ENCODE measurements at places on chromosomes 12 and 14. TPM values are rescaled to one million over a fixed set of nuclear protein-coding genes. Genes with fewer than 3 reads are reported as not detected.

- DNase-seq: no peak
These were observed 63.5 kb downstream of the LLPH start for GRCh38 chr12:66066929-66067523.

GRCh38 chr12:89542912-89543592 lies 17.2 kb upstream of the POC1B start:
- no peak for DNase-seq

- no peak for DNase-seq
These were observed at the start of gene P3H3 for GRCh38 chr12:6827982-6828780. TSS of gene P3H3 (plus strand) at chr12:6828407. CDS start at chr12:6828441, 34 bp downstream.

GRCh38 chr14:68088451-68088854 lies 268.9 kb downstream of the RAD51B start:
- no peak for DNase-seq

GRCh38 chr12:67540920-67541624 lies 107.5 kb upstream of the DYRK2 start:
- DNase-seq: no peak

GRCh38 chr14:71658261-71658860 lies 273.9 kb upstream of the RGS6 start:
- DNase-seq: no peak

DNA sequence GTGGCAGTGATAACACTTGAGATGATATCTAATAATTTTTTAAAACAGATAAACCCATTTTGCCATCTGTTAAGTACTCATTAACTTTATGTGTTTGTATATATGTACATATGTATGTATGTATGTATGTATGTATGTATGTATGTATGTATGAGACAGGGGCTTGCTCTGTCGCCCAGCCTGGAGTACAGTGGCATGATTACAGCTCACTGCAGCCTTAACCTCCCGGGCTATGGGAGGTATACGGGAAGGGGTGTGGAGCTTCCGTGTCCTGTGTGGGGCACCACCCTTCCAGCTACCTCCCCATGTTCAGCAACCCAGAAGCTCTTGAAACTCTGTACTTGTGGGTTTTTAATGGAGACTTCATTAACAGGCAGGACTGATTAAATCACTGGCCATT lies 116.9 kb downstream of the SCFD1 start:
- no peak for DNase-seq

DNA sequence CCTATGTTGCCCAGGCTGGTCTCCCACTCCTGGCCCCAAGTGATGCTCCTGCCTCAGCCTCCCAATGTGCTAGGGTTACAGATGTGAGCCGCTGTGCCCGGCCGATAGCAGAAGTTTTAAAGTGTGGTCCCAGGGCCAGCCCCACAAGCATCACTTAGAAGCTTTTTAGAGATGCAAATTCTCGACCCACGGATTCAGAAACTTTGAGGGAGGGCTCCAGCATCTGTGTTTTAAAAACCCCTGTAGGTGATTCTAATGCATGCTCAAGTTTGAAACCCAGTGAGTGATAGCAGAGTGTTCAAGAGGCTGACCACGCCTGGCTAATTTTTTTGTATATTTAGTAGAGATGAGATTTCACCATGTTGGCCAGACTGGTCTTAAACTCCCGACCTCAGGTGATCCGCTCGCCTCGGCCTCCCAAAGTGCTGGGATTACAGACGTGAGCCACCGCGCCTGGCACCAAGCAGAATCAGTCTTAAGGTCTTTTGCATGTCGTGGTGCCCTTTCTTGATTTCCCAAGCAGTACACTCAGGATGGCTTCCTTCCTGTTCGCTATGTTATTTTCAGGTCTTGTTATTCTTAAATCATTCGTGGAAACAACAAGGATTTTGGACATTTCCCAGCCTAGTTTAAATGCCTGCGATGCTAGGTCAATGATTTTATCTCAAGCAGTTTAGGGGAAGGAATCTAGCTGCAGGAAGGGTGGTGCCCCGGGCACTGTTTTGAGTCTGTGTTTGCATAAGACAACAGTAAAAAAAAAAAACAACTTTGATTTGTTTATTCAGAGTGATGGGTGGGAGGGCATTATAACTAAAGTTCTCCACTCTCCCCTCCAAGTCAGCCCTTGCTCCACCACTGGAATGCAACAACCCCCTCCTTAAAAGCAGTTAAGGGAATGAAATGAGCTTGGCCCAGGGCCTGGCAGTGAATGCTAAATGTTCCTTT lies 9.2 kb upstream of the RILPL2 start:
- peak; percentile 92 for DNase-seq

DNA sequence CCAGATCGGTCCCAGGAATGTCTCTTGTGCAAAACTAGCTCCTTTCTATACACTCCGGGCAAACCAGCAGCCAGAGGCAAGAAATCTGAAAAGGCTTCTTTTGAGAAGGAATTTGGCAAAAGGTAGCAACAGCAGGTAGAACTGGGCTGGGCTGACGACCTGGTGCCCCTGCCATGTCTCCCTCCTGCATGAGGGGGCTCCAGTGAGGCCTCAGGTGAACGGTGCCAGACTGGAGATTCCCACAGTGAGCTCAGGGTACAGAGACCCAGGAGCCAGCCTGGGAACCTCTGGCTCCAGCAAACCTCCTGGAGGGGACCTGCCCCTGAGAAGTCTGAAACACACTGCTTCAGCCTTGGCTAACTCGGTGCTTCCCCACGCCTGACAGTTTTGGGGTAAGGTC lies 10.8 kb downstream of the ITPK1 start:
- DNase-seq: no peak

DNA sequence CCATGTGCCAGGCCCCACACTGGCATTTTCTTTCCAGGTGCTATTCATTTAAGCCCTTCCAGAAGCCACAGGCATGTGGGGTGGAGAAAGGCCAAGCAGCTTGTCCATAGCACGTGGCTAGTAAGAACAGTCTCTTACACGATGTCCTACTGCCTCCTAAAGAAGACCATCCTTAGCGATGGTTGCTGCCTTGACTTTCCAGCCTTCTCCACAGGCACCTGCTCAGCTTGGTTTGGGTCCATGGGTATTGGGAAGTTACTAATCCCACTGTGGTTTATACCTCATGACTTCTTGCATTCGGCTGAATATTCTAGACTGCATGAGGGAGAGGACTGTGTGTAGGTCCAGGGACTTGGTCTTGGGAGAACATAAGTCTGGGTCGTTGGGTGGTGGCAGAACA lies 49.2 kb downstream of the NINJ2 start:
- DNase-seq: no peak

DNA sequence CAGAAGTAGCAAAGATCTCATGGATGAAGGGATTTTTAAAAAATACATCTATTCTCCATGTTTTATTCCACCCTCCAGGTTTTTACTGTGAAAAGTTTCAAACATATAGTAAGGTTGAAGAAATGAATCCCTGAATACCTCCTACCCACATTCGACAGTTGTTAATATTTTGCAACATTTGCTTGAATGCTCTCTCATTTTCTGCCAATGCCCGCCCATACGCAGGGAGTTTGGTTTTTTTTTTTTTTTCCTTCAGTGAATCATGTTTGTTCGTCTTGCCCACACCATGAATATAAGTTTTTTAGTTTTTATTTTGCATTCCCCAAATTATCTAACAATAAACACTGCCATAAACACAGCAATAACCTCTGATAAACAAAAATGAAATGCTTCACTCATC lies 82.9 kb downstream of the MAP1LC3B2 start:
- no peak for DNase-seq

DNA sequence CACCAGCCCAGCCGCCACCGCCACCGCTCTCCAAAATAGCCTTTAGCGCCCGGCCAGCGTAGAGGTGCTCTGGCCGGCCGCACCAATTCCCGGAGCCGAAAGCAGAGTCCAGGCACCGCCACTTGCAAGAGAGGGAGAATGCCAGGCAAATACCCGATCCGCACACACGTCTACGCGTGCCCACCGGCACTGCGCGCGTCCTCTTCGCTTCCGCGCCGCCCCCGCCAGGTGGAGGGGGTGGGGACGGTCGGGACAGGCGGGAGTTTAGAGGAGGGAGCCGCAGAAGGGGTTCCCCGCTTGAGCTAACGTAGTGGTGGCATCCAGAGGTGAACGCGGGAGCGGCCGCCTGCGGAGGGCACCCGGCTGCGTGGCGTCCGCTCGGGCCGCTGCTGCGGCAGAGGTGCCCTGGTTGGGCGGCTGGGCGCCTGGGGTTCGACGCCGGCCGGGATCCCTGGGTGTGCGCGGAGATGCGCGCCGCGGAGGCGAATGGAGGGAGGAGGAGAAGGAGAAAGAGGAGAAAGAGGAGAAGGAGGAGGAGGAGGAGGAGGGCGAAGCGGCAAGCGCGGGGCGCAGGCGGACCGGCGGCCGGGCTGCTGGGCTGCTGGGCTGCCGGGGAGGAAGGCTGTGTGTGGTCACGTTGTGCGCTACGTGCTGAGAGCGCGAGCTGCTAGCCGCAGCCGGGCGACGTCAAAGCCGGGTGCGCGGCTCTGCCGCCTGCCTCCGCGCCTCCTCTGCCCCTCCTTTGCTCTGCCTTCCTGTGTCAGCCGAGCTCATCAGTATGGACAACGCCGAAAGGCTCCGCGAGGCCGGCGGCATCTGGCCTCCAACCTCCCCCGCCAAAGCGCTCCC lies at the start of gene MDGA2:
Gene MDGA2 (minus strand): TSS at position 140 of the 849 bp plus-strand sequence.
- no peak for DNase-seq

DNA sequence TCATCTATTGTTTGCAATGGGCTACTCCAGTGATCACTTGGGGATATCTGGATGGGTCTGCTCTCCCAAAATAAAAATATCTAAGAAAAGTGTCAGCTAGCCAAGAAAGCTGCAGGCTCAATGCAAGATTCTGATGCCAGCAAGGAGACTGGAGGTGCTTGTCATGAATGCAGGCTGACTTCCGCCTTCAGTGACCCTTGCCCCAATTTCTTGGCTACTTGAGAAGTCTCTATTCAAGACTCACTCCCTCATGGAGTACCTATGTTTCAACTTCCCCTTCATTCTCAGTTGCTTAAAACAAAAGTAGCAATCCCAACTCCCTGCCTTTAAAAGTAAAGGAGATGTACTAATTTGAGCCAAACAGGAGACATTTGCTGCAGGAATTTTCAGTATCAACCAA lies 123.9 kb downstream of the GPR65 start:
- no peak for DNase-seq

GRCh38 chr12:50032854-50033581 lies 7.7 kb upstream of the RACGAP1 start:
- DNase-seq: no peak

- DNase-seq: no peak
These were observed 57.7 kb upstream of the LDHB start for GRCh38 chr12:21715386-21715785.

DNA sequence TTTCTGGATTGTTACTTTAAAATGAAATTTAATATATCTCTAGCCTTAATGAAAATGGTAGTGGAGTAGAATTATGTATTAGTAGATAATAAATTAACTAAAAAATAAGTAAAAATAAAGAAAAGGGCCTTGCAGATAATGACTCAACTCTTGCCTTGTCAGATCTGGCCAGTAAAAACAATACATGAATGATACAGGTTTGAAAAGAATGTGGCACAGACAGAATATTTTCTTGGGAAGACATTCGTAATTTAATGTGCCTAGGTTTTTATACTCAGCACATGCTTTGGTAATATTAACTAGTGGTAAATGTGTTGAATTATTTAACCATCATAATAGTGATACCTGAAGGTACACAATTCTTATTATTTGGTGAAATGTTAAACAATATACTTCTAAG lies 28.3 kb downstream of the ATF7IP start:
- no peak for DNase-seq

DNA sequence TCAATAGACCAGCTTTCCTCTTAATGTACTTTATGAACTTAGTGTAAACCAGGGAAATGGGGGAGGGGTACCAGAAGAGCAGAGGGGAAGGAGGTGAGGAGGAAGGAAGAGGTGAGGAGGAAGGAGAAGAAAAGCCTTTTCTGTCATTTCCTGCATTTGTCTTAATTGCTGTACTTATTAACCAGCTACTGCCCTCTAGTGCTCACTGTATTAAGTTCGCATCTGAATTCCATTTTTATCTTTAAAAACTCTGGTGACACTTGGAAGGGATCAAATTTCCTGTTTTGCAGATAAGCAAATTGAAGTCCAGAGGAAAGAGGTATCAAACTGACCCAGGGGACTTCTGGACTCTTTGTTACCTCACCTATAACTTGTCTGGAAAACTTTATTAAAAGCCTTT lies 22.2 kb downstream of the MANSC1 start:
- no peak for DNase-seq

GRCh38 chr12:583251-583869 lies 79.9 kb downstream of the NINJ2 start:
- DNase-seq: no peak

DNA sequence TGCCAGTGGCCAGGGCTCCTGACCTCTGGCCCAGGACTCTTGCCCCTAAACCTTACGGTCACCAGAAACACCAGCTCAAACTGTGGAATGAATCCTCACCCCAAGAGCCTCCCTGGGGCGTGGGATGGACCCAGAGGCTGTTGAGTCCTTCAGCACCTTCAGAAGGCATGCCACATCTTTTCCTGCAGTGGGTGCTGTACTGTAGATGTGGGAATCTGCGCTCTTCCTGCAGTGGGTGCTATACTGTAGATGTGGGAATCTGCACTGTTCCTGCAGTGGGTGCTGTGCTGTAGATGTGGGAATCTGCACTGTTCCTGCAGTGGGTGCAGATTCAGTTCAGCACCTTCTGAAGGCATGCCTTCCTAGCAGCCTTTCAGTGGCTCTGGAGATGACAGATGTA lies 1.2 kb downstream of the KRT82 start:
- DNase-seq: no peak

GRCh38 chr14:104481323-104481722 lies 98.2 kb upstream of the C14orf180 start:
- no peak for DNase-seq

- DNase-seq: no peak
These were observed 35.2 kb downstream of the CDC42BPB start for GRCh38 chr14:103022002-103022684.

The MYH6 gene
- polyA plus RNA-seq: not detected

The CABP1 gene
- not detected for polyA plus RNA-seq

The LGR5 gene
- polyA plus RNA-seq: 0.23 TPM

The COX14 gene
- 85.7 TPM for polyA plus RNA-seq

The CNOT2 gene
- 56.9 TPM for polyA plus RNA-seq
